Activated CD8-positive, alpha-beta T cell treated with anti-CD3 and anti-CD28 coated beads, Interleukin-2, amount 10 ng/mL, durations not matched to agents 7 days and 5 days (primary cell): ENCODE measurements at places on chromosomes 2 and 18.

DNA sequence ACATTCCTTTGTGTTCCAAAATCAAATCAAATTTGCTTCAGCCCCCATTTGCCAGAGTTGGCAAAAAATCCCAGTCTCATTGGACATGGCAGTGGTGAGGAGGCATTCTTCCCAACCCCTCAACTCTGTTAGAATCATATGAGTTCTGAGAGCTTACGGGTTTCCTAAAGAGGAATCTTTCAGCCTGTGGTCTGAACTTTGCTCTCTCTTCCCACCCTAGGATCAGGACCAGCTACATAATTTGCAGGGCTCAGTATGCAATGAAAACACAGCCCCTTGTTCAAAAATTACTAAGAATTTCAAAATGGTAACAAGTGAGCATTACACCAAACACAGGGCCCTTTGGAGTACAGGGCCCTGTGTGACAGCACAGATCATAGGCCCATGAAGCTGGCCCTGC lies 47.1 kb upstream of the RMND5A start:
- no peak overlapping the region for H3K4me3 ChIP-seq
- no peaks in the 10 kb centered on the region for H3K27me3 ChIP-seq
- H3K36me3 ChIP-seq: no peaks in the 10 kb centered on the region
- H3K4me1 ChIP-seq: no peaks in the 10 kb centered on the region
- H3K27ac ChIP-seq: no peak overlapping the region
- no peak for DNase-seq

- no peaks in the 10 kb centered on the region for H3K36me3 ChIP-seq
- H3K4me1 ChIP-seq: no peaks in the 10 kb centered on the region
- H3K27ac ChIP-seq: no peak overlapping the region
- no peaks in the 10 kb centered on the region for H3K27me3 ChIP-seq
- H3K4me3 ChIP-seq: no peak overlapping the region
These were observed 556.4 kb downstream of the ERBB4 start for GRCh38 chr2:211982162-211982561.

- H3K4me3 ChIP-seq: peak overlapping the region; percentile 94
- peaks cover 36% of the 10 kb centered on the region for H3K4me1 ChIP-seq
- peaks cover 4% of the 10 kb centered on the region for H3K36me3 ChIP-seq
- DNase-seq: peak; percentile 30
- peaks cover 4% of the 10 kb centered on the region for H3K27me3 ChIP-seq
These were observed 766 bp downstream of the PDE6D start for GRCh38 chr2:231780123-231780908.

- H3K27ac ChIP-seq: no peak overlapping the region
- H3K27me3 ChIP-seq: no peaks in the 10 kb centered on the region
These were observed 96.3 kb upstream of the B3GNT2 start for GRCh38 chr2:62099523-62100175.

DNA sequence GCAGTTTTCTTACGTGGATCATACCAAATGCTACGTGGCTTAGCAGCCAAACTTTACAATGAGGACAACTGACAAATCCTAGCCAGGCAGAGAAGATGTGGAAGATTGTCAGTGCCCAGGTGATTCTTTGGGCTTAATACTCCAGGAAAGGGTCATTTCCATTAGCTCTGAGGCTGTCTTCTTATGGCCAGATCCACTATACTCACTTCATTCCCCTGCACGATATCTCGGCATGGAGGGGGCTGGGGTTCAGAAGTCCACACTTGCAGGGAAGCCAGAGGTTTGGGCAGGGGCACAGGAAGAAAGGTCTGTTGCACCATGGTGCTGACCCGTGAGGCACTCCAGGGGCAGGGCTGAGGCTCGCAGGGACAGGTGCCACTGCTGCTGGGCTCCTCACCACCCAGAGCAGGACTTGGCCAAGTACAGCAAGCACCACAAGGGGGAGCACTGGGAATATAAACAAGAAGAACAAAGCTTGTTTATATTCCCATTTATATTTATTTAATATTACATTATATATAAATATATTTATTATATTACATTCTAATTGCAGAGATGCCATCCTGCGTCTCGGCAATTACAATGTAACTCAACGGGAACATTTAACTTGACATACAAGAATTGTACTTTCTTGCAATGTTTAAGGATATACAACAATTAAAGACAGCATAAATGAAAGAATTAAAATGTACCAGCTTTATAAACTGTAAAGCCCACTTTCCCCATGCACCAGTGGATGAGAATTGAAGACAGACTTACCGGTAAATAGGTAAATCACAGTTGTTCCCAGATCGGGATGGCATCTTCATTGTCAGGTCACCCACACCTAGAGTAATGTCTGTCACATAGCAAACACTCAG lies 27.2 kb downstream of the CLUL1 start:
- no peak overlapping the region for H3K4me3 ChIP-seq
- peaks cover 2% of the 10 kb centered on the region for H3K4me1 ChIP-seq
- DNase-seq: peak; percentile 80
- no peak overlapping the region for H3K27ac ChIP-seq

DNA sequence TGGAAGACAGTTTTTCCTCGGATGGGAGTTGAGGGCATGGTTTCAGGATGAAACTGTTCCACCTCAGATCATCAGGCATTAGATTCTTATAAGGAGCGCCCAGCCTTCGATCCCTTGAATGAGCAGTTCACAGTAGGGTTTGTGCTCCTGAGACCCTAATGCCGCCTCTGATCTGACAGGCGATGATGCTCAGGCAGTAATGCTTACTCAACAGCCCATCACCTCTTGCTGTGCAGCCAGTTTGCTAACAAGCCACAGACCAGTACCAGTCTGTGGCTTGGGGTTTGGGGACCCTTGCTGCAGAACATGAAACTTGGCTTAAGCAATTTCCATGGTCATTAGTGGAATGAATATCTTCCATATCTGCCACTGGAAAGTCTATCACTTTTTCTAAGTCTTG lies 56.4 kb downstream of the GORASP2 start:
- no peak overlapping the region for H3K4me3 ChIP-seq
- peaks cover 7% of the 10 kb centered on the region for H3K27me3 ChIP-seq
- H3K27ac ChIP-seq: no peak overlapping the region
- H3K4me1 ChIP-seq: no peaks in the 10 kb centered on the region
- peaks cover 14% of the 10 kb centered on the region for H3K36me3 ChIP-seq

DNA sequence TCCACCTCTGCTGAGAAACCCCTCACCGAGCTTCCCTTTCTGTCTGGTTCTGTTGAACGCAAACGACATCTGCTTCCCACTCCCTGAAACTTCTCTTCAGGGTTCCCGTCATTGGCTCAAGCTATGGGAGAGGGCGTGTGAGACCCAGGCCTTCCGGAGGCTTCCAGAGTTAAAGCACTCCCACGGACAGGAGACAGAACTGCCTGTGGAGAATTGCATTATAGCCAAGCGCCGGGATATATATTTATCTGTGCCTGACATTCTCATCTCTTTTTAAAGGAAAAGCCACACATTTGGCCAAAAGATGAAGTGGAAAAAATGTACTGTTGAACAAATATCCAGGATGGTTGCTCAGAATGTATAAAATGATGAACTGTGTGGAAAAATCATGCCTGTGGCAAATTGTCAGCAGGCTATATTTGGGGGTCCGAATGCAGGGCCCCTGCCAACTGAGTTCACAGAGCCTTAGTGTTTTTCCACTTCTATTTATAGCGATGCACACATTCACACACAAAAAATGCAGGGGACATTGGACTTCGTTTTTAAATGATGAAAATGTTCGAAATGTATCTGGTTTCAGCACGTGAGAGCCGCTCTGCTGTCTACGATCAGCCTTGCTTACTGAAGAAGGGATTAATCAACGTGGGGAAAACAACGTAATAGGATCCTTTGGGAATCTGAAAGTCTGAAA lies 59.5 kb downstream of the E2F6 start:
- no peak overlapping the region for H3K27ac ChIP-seq
- H3K36me3 ChIP-seq: no peaks in the 10 kb centered on the region
- no peak overlapping the region for H3K4me3 ChIP-seq
- peaks cover 11% of the 10 kb centered on the region for H3K27me3 ChIP-seq
- no peak for DNase-seq
